ENCODE measurements at places on chromosomes 11 and 22.

GRCh38 chr11:131816051-131816450 is 445.6 kb downstream of the NTM start:
- DNase-seq: peak; percentile 34

DNA sequence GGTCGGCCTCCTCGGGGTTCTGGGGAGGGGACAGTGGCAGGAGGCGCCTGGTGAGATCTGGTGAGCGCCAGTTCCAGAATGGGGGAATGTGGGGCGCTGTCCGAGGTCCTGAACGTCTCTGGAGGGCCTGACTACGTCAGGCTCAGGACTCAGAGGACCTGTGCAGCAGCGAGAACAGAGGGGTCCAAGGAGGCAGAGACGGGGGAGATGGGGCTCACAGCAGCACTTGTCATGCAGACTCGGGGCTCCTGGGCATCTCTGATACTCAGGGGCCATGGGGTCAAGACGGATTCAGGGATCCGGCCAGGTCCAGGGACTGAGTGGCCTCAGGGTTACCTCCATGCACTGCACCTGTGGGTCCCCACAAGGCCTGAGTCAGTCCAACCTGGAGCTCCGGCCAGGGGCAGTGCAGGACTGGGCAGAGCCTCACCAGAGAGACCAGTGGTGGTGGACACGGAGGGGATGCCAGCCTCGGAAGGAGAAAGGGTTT is 92.2 kb downstream of the BRD1 start:
- DNase-seq: no peak

- no peak for DNase-seq
Observed at GRCh38 chr11:30991802-30992512, 377.6 kb downstream of the DCDC1 start.

DNA sequence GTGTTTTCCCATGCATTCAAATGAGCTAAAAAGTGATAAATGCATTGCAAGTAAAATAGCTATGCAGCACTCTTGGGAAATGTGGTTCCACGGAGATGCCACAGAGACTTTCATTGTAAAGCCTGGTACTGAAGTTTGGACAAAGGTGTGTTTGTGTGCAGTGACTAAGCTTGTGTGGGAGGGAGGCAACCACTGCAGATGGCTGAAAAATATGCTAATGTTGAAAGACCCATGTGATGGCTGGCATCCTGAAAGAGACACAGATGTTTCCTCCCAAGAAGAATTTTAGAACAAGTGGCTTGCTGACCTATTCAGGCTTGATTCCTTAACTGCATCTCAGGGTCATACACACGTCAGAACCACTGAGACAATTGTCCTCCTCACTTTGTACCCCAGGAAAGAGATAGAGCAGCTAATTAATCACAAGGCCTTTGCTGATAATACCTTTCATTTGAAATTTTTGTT is 73.8 kb downstream of the FAM76B start:
- peak; percentile 46 for DNase-seq

GRCh38 chr11:60838132-60838531 is 3.8 kb upstream of the CCDC86 start:
- DNase-seq: no peak

DNA sequence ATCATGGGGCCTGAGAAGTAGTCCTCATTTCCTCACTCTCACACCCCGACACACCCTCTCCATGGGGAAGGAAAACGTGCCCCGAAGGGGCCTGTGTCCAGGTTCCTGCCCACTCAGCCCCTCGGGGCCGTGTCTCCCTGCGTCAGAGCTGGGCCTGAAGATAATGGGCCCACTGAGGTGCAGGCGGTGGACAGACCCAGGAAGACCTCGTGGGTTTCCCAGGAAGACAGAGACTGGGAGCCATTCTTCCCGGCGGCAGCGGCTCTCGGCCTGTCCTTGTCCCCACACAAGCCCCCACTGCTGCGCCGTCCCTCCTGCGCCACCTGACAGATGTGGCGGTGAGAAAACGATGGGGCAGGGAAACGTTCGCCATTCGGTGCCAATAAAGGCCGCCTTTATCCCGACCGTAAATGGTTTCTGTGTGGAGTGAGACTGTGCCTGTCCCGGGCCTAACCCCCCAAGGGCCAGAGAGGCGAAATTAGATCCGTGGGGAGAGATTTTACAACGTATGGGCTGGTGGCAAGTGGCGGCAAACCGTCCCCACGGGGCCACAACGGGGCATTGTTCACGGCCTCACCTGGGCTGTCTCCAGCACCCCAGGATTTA is 89.0 kb downstream of the CDKN1C start:
- no peak for DNase-seq

GRCh38 chr22:36301384-36301828 is 48.5 kb downstream of the APOL1 start:
- peak; percentile 52 for DNase-seq

- DNase-seq: no peak
Observed at GRCh38 chr22:26542831-26543230, 30.6 kb upstream of the TFIP11 start.

GRCh38 chr11:111557425-111558111 is 17.0 kb downstream of the LAYN start:
- peak; percentile 99 for DNase-seq

- DNase-seq: peak; percentile 91
Observed at GRCh38 chr11:85759915-85760314, 51.0 kb downstream of the SYTL2 start.

- DNase-seq: no peak
Observed at GRCh38 chr22:48736593-48737460, 1090.8 kb downstream of the BRD1 start.

GRCh38 chr11:35214792-35215193 is 75.8 kb downstream of the CD44 start:
- DNase-seq: peak; percentile 99

GRCh38 chr11:88301488-88302140 is 35.9 kb downstream of the CTSC start:
- DNase-seq: peak; percentile 40

- DNase-seq: peak; percentile 38
Observed at GRCh38 chr11:119461229-119461963, 38.4 kb upstream of the THY1 start.

DNA sequence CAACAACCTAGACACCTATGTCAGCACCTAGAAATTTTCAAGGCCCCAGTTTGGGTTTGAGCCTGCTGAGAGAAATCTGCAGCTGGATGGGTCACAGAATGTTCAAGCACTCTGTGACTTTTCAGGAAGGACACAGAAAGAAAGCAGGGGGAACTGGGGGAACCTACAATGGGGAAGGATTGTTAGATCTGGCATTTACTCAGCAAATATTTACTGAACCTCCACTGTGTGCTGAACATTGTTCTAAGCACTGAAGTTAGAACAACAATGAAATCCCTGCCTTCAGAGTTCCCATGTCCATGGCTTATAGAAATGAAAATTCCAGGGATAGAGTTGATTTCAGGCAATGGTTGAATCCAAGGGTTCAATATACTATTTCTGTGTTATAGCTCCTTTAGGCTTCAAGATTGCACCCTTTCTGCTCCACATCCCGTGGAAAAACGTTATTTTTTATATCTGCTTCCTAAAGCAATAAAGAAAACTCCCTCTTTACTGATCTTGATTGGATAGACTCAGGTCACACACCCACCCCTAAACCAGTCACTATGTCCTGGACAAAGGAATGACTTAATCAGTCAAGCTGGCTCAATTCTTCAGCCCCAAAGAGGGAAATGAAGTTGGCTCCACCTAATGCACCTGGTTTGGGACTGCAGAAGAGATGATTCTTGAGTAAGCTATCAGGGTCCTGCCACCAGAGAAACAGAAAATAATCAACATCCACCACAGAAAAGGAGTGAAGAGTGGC is 95.1 kb downstream of the OR5AK2 start:
- no peak for DNase-seq

DNA sequence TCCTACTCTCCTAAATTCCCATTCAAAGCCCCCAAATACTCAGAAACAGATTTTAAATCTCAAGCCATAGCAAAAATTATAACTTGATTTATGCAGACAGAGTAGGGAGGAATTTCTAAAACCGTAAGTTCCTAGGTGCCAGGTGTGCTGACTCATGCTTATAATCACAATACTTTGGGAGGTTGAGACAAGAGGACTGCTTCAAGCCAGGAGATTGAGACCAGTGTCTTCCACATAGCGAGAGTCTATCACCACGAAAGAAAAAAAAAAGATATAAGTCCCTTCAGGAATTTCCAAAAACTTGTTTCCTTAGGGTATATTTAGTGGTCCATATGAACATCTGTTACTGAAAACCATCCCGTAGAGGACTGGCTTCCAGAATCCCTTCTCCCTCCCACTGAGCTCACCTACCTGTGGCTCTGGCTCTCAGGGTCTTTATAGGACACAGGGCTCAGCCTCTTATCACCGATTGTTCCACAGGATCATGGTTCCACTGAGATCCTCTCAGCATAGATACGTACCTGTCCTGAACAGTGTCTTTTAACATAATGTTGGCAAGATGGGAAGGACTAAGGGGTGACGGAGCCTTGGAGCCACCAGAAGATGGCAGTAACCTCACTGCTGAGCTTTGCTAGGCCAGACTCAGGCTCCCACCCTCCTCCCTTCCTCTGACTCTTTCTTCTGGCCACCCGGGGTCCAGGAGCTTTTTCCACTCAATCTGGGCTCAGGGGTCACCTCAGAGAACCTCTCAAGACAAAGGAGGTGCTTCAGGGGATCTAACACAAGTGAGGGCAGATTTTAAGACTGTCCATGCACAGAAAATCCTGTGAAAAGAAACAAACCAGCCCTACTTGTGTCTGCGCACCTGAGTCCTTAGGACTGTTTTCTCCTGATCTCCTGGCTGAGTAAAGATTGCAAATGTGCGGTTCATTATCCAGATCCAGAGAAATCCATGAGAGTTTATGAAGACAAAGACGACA is 117.5 kb upstream of the TOP3B start:
- DNase-seq: no peak

DNA sequence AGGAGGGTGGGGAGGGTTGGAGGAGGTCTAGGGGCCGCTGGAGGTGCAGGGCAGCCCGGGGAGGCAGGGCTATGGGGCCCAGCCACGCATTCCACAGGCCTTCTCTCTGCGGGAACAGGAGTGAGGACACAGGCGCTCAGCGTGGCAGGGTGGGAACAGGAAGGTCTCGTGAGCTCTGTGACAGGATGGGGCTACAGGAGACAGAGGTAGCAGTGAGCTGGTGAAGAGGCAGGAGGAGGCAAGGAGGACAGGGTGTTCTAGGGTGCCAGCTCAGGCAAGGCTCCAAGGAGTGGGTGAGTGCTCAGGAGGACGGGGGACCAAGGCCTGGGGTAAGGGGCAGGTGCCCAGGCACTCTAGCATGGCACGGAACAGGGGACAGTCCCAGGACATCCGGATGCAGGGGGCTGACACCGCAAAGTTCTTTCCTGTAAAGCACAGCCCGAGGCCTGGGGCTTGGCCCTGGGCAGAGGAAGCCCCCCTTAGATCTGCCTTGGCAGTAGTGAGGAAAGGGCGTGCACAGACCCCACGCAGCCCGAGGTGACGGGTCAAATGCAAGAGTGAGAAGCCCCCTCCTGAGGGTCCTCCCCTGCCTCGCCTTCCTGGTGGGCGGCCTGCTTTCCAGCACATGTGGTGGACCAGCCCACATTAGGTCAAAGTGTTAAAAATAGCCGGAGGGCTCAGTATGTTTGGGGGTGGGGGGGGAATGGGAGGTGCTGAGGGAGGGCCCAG is 4.7 kb upstream of the NEAT1 start:
- no peak for DNase-seq

DNA sequence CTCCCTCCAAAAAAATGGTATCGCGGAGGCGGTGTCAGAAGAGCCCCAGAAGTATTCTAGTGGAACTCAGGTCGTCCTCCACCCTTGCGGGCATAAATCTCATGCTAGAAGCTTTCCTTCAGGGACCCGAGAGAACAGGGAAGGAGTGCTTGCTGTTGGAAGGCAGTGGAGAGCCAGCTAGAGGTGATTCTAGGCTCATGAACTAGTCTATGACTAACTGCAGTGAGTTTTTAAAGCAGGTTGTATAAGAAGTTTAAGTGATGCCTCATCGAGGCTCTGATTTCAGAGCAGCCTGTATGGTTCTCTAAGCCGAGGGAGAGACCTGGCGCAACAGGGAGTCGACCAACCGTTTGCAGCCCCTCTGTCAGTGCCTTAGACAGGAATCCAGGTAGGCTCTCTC is 85.7 kb downstream of the TBC1D22A start:
- DNase-seq: peak; percentile 40

GRCh38 chr11:75324189-75324588 is 27.3 kb downstream of the ARRB1 start:
- no peak for DNase-seq

GRCh38 chr11:2881076-2881980 is 4.2 kb downstream of the CDKN1C start:
- no peak for DNase-seq

- DNase-seq: no peak
Observed at GRCh38 chr11:77479746-77480352, 6.0 kb upstream of the PAK1 start.

DNA sequence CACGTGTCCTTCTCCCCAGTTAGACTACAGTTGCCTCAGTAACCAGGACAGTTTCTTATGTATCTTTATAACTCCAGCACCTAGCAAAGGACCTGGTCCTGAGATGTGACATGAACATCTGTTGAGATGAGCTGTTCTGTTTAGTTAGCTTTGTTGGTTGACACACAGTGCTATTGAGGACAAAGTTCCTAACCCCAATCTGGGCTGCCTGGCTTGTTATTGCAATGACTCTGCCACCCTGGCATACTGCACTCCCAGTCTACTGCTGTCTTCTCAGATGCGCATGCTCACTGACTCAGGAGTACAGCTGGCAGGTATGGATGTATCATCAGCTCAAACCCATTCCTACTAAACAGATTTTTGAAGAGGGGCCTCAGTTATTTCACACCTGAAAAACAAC is 7.4 kb downstream of the DESI1 start:
- no peak for DNase-seq

GRCh38 chr11:6900327-6900999 is 8.2 kb upstream of the OR2D2 start:
- DNase-seq: no peak

DNA sequence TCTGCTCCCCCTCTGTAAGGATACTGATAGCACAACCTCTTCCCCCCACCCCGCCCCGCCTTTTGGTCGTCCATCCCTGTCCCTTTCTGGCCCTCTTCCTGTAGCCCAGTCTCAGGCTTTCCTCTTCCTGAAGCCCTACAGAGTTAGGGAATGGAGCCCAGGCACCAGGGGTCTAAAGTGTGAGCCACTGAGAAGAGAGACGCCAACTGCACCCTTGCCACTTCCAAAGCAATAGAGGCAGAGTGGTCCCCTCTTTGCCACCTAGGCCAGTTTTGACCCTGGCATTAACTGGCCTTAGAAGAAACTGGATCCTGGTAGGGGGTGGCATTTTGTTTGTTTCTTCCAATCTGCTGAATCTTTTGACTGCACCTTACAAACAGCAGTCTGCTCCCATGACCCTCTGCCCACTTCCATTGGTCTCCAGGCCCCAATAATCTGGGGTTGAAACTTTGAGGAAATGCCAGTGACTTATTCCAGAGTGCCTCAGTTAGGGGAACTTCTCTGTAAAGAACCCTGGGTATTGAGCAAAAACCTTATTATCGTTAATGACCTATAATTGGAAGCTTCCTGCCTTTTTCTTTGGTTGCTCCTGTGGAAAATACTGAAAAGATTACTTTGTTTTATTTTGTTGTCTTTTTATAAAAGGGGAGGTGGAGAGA is 9.7 kb upstream of the GRK2 start:
- no peak for DNase-seq

DNA sequence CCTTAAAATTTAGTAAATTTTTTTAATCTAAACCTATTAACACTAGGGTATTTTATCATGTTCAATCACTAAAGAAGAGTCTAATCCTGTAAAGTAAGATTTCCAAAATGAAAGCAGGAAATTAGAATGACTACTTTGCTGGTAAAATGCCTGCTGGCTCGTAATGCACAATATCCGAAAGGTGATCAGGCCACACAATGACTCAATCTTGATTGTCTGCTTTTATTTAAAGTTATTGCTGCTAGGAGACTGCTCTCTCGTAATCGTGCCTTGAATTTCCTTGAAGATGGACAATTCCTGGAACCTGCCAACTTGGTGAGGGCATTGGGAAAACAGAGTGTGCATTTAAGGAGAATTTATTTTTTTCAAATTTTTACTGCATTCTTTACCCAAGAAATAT is 1786.5 kb upstream of the RAG2 start:
- DNase-seq: no peak
